ENCODE measurements at places on chromosomes 2 and 18. TPM values are rescaled to one million over a fixed set of nuclear protein-coding genes. Genes with fewer than 3 reads are reported as not detected.

Gene RFX8
- not detected for total RNA-seq

Gene CCDC102B
- total RNA-seq = 0.60 TPM

Gene CNTNAP5
- not detected for total RNA-seq

Gene COL4A3
- total RNA-seq = 0.59 TPM

Gene DSG4
- total RNA-seq = not detected

Gene ASXL3
- not detected for total RNA-seq

Gene IMPA2
- 81.0 TPM for total RNA-seq

Gene LIMS2
- total RNA-seq = 7.7 TPM

Gene NAT8
- total RNA-seq = not detected

Gene GKN1
- total RNA-seq = not detected

Gene SCYGR6
- total RNA-seq = not detected

Gene SLC8A1
- total RNA-seq = 0.26 TPM

Gene PLA2R1
- 2.4 TPM for total RNA-seq

Gene GALNT5
- total RNA-seq = 2.5 TPM

Gene DUSP2
- 0.31 TPM for total RNA-seq

Gene NAPG
- total RNA-seq = 12.2 TPM

Gene B4GALT6
- 6.7 TPM for total RNA-seq

Gene HS1BP3
- 37.8 TPM for total RNA-seq
